ENCODE measurements at places on chromosomes 6 and 20. TPM values are rescaled to one million over a fixed set of nuclear protein-coding genes. Genes with fewer than 3 reads are reported as not detected.

Gene TREML1
- polyA plus RNA-seq: not detected

Gene BPIFA1
- not detected for polyA plus RNA-seq

Gene PRL
- 0.05 TPM for polyA plus RNA-seq

DNA sequence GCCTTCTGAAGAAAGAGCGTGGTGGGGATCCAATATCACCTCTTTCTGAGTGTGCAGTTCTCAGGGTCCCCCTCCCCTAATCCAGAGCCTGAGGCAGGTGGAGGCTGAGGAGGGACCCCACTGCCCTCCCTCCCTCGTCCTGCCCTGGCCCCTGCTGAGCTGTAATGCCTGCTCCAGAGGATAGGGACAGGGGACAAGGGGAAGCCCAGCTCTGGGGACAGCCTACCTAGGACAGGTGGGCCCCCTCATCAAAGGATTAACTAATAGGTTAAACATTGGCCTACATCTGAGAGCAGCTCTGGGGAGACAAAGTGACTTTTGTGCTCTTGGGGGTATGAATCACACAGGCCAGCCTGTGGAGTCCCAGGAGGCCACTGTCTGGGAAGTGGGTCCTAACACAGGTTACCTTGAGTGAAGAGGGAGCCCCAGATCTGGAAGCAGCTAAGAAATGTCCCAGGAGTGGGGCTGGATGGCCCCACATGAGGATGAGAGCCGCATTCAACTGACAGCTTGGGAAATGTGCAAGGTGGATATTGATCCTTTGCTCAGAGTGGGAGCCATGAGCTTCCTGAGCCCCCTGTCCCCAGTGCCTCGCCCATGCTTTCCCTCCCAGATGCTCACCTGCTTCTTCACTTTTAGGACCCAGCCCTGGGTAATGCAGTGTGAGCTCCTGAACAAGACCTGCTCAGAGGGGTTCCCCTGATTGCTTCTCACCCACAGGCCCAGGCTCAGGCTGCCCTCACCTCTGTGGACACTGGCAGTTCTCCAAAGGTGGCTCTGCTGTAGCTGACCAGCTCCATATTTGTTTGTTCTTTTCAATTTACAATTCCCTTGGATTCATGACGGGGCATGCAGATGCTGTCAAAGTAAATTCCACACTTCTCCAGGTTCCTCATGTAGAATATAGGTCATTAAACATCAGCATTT, 17.8 kb upstream of the CST9L start:
- no peak for DNase-seq

DNA sequence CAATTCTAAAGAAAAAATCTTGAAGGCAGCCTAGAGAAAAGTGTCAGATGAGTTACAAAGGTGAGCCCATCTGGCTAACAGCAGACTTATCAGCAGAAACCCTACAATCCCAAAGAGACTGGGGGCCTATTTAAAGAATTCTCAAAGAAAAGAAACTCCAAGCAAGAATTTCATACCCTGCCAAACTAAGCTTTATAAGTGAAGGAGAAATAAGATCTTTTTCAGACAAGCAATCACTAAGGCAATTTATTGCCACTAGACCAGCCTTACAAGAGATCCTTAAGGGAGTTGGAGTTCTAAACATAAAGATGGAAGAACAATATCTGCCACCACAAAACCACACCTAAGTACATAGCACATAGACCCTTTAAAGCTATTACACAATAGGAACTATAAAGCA, 24.9 kb upstream of the DEFB126 start:
- DNase-seq: no peak

GRCh38 chr6:69164564-69165229, 529.6 kb downstream of the ADGRB3 start:
- DNase-seq: no peak

DNA sequence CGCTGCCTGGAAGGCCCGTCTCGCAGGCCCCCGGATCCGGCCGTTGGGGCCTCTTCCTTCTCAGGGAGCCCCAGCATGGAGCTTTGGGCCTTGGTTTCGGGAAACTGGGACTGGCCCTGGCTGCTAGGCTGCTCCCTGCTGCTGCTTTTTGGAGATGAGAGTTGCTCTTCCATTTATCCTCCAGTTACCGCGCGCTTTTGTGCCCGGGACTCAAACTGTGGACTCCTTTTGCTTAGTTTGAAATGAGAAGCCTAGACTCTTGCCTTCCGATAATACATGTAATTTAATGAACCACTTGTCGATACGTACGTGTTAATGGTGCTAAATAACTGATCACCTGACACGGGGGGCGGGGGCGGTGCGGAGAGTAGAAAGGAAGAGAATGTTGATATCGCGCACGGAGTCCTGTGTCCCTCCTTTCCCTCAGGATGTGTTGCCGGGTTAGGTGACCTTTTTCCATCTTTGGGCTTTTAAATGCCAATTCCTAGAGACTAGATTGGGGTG, 968 bp downstream of the PHF3 start:
- peak; percentile 30 for DNase-seq

- no peak for DNase-seq
Observed at GRCh38 chr6:53301801-53302537, 46.8 kb downstream of the ELOVL5 start.

- no peak for DNase-seq
Observed at GRCh38 chr6:137717074-137718073, 149.7 kb upstream of the TNFAIP3 start.

DNA sequence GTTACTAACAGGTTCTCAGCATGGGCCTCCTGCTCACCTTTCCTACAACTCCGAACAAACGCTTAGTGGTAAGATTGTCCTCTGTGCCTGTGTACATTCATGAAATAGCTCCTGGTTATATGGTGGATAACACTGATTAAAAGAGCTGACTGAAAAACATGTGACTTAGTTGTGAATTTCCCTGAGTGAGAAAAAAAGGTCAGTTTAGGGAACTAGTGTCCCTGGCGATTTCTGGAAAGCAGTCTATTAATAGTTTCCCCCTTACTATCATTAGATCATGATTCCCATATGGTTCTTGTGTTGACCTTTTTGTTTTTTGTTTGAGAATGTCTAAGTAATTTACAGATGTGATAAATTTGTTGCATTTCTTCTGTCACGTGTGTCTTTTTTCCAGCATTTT, 15.6 kb downstream of the SNRPC start:
- no peak for DNase-seq

GRCh38 chr6:37050045-37050853, 44.8 kb downstream of the FGD2 start:
- DNase-seq: peak; percentile 68

DNA sequence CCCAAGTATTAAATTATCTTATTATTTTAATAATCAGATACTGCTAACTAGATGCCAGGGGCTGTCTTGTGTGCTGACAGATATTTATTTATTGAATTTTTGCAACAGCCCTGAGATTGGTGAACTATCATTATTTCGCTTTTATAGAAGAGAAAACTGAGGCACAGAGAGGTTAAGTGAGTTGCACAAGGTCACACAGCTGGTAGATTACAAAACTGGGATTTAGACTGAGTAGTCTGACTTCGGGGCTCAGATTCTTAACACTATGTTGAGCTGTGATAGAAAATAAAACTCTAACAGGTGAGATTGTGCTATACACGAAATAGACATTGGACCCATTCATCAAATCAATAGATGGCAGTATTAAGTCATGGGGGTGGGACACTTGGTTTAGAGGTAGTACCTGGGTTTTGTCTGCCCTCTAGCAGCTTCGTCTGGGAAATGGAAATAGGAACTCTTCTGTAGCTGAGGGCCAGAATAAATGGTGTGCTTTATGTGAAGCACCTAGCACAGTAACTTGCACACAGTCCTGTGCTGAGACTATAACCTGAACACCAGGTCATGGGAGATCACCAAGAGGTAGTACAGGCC, 113.4 kb downstream of the B3GAT2 start:
- no peak for DNase-seq

Data from psoas muscle (tissue), 8 donors.